ENCODE measurements at places on chromosomes 7 and 10. TPM values are rescaled to one million over a fixed set of nuclear protein-coding genes. Genes with fewer than 3 reads are reported as not detected.

DNA sequence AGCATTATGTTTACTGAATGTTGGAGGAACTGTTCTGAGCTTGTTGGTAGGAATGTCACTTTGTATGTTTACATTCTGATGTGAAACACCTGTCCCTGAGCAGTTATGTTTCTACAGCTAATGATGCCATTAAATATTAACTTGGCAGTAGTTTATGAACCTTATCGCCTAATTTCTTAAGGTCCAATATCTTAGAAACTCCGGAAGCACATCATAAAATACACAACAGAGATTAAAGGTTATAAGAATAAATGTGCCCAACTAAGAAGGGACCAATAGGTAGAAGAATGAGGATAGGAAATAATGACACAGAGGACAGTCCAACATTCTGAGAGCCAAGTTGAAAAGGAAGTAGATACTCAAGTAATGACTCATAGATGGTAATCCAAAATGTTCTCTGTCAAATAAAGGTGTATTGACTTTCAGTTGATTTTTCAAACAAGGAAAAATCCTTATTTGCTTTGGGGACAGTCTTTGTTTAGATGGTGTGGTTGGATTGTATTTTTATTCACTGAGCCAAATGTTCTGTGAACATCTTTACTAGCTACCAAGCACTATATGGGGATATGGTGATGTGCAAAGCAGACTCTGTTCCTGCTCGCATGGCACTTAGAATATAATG is 31.9 kb downstream of the LCOR start:
- DNase-seq = no peak

DNA sequence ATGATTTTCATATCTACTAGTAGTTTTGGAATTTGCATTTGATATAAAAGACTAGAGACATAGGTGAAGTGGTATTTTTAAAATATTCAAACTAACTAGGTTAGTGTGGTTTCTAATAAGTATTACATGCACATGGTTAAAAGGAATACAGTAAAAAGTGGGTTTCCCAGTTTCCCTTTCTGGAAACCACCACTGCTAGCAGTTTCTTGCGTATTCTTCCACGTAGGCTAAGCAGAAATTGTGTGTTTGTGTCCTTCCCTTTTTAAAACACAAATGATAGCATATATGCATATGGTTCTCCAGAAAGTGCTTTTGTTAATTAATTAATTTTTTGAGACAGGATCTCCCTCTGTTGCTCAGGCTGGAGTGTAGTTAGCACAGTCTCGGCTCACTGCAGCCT is 15.4 kb downstream of the NRF1 start:
- DNase-seq = no peak

DNA sequence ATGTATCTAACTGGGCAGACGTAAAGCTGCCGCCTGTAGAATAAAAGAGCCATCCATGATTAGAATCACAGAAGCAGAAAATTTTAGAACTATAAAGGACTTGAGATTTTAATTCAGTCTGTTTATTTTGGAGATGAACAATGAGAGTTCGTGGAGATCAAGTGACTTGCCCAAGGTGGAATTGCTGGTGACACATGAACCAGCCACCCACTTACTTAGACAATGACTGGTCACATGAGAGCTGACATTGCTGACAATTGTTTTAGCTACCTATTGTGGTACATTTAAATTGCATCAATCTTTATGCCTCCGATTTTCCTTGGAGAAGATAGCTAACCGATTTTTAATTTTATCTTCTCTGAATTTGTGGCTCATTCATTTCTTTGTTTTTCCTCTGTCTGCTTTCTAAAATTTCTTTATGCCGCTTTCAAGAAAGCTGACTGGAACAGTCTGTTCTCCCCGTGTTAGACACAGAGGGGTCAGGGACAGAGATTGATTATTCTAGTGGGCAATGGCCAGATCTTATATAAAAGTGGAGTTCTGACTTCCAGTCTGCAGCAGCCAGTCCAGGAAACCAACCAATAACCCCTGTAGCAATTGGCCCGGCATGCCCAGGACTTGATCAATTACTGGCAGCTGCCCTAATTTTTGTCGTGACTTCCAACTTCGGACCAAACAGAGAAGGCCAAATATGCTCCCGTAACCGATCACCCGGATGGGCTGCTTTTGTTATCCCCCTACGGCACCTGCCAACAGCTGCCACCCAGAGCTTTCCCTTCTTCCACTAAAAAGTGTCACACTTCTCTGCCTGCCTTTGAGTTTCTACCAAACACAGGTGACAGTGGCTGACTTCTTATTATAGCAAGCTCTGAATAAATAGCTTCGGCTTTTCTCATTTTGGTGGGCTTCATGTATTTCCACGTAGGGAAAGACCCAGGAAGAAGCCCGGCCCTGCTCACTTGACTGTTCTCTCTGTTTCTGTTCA is 241.6 kb downstream of the CAMK1D start:
- DNase-seq = no peak

DNA sequence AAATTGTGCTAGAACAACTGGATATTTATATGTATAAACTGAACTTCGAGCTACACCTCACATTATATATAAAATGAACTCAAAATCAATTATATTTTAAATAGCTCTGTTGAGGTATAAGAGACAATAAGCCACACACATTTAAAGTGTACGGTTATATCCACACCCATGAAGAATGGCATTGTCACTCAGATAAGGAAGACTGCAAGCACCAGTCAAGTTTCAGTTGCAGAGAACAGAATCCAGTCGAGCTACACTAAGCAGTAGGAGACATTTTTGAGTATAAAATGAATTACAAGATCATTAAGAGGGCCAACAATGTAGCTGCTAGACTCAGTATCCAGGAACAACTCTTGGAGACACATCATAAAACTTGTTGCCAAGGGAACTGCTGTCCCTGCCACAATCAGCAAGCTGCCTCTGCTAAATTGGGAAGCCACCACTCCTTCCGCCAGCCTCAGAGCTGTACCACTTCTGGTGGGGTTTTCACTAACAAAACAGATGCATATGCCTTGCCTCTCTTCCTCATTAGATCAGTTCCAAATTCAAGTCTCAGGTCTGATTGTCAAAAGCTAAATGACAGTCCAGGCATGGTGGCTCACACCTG is 19.6 kb upstream of the GPNMB start:
- DNase-seq = no peak

- DNase-seq = no peak
These were observed 90.7 kb downstream of the DGKI start for GRCh38 chr7:137755846-137756651.

DNA sequence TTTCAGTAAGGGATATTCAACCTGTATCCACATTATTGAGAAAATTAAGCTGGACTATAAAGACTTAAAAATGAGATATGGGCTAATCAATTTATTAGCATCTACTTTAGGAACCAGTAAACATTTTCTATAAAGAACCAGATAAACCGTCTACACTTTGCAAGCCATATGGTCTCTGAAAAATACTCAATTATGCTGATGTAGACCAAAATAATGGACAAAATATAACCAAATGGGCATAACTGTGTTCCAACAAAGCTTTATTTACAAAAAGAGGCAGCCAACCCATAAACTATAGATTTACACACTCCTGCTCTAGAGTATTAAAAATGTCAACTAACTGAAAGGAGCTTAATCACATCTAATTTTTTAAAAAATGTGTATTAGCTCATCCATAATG is 42.3 kb downstream of the TNPO3 start:
- DNase-seq = no peak

DNA sequence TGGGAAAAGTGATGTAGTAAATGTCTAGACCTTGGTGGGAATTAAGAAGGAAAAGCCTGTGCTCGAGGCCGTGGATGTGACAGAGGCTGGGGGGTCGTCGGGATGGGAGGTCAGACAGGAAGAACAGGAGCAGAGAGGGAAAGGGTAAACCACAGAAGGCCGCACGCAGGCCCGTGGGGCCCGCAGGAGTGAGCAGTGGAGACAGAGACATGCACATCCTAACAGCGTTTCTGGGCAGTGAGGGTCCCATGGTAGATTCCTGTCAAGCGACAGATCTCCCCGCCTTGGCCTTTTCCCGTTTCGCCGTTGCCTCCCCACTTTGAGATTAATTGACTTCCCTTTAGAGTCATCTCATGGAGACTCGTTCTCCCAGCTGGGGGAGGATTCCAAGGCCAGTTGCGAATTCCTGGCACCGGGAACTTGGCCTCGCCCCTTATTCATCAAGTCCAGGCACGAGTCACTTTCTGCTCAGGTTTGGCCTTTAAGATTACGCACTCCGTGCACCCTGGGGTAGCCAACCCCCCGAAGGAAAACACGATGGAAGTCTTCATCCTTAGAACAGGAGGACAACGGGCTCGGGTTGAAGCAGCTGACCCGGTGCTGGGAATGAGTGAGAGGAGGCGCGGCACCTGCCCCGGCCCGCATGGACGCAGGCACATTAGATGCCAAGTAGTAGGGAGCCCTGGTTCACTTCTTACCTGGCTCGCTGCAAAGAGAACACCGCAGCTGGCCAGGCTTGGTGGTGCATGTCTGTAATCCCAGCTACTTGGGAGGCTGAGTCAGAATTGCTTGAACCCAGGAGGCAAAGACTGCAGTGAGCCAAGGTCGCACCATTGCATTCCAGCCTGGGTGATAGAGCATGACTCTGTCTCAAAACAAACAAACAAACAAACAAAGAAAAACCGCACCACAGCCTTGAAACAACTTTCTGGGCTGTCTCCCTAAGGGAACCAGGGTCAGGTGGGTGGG is 315.2 kb upstream of the SHH start:
- DNase-seq = no peak

- DNase-seq = no peak
These were observed 346.4 kb downstream of the PCLO start for GRCh38 chr7:82816272-82816671.

DNA sequence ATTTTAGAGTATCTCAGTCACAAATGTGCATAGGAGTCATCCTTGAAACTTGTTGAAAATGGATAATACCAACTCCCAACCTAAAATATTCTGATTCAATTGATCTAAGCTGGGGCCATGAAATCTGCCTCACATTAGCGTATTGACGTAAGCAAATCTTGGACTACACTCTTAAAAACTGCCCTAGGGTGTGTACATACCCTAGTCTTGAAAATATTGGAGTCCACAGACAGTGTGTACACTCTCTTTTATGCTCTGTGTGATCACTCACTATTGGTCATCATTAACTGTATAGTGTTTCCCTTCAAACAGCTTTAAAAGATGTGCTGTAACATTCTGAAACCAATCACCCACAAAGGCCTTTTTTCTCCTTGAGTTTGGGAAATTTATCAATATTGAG is 102.9 kb upstream of the FERD3L start:
- DNase-seq = no peak

DNA sequence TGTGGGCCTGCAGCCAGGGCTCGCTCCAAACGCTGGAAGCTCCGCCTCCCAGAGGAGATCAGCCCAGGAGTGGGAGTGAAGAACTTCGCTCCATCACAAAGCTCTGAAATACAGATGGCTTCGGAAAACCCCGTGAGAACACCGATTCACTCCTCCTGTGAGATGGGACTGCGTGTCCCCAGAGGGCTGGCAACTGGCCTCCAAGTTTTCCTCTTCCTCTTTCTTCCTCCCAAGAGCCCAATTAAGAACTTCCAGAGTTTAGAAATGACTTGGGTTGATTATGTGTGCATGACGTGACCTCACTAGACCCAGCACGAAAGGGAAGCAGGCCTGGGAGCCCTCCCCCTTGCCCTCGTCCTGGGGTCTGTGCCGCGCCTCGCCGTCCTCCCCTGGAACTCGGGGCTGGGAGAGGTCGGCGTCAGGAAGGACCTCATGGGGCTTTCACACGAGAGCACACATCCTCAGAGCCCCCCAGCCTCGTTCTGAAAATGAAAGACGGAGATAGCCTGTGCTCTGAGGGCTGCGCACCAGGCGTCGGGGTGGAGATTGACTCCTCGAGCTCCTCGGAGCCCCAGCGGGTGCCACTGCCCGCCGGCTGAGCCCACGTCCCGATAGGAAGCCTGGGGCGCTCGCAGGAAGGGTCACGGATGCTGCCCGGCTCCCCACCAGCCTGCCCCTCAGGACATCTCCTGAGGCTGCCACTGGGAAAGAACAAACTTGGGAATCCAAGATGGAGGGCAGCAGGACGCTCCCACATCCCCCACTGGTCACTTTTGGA is 37.8 kb downstream of the PTPRN2 start:
- DNase-seq = peak; percentile 59

GRCh38 chr7:90624225-90624911 is 28.2 kb downstream of the CDK14 start:
- no peak for DNase-seq

DNA sequence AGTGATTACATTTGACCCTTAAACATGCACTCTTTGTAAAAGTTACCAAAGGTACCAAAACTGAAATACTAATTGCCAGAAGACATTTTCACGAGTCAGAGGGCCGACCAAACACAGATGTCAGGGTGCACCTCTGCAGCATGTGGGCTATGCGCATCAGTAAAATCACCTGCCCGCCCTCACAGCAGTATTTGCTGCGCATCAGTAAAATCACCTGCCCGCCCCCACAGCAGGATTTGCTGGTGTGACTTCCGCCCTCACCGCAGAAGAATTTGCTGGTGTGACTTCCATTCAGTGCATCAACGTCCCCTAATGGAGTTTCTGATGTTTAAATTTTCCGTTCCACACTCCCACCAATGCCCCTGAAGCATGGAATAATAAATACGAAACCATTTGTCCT is 202.9 kb downstream of the PTPRN2 start:
- no peak for DNase-seq

DNA sequence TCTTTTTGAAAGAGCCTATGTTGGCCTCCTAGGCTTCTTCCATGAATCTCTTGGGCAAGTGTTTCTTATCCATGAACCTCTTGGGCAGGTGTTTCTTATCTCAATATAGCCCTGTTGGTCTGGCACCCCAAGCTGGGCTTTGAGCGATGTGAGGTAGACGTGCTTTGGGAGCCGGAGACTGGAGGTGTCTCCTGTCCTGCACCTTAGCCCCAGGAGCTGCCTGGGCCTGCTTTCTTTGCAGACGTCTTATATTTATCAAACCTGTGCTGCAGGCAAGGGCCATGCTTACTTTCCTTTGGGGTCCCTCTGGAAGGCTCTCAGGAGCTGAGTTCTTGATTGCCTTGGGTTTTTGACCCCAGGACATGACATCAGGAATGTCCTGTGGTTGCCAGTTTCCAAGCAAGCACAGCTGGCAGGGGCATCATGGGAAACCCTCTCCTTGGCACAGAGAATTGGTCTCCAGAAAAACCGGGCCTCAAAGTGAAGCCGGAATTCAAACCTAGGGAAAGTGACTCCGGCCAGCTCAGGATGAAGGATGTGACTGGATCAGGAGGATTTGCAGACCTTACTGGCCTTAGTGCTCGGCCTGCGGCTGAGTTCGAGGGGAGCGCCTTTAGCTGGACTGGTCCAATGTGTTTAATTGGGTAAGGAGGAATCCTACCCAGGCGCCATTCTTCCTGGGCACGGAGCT is 2.8 kb downstream of the JAKMIP3 start:
- peak; percentile 7 for DNase-seq

DNA sequence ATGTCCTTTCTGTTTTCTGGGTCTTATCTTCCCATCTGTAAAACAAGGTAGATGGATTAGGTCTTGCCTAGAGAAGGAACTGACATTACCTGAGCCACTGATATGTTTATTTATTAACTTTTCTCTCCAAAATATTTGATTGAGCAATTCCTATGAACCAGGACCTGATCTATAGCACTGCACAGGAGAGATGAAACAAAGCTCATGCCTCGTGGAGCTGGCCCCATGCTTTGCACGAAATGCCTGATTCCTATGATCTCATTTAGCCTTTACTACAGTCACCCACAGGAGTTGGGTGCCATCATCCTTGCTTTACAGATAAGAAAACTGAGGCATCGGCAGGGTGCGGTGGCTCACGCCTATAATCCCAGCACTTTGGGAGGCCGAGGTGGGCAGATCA is 48.2 kb upstream of the ZMIZ1 start:
- DNase-seq = no peak

EGR2 gene
- 2.3 TPM for total RNA-seq

TSC22D4 gene
- total RNA-seq = 44.1 TPM

NAT16 gene
- total RNA-seq = not detected

WEE2 gene
- not detected for total RNA-seq

OR2A7 gene
- total RNA-seq = 4.4 TPM

HOXA10 gene
- total RNA-seq = not detected

MAT1A gene
- total RNA-seq = not detected

RBP3 gene
- not detected for total RNA-seq
